ENCODE measurements at places on chromosomes 7 and 10.

GRCh38 chr10:103637011-103637410, 143.5 kb downstream of the NEURL1 start:
- DNase-seq, result no peak

- DNase-seq, result no peak
Measured at GRCh38 chr10:8183241-8183704, 128.8 kb downstream of the GATA3 start.

- no peak for DNase-seq
Measured at GRCh38 chr10:100848770-100849169, 64.0 kb upstream of the SLF2 start.

GRCh38 chr7:155865830-155866525, 53.7 kb upstream of the SHH start:
- DNase-seq, result no peak

- DNase-seq, result no peak
Measured at GRCh38 chr10:46031648-46032532, 1.5 kb upstream of the NCOA4 start.

GRCh38 chr7:158054611-158055010, 533.0 kb downstream of the PTPRN2 start:
- DNase-seq, result no peak

GRCh38 chr7:51316666-51317581, at the start of gene COBL:
COBL (minus strand) TSS chr7:51316809; CDS start chr7:51316633, 176 bp downstream.
- no peak for DNase-seq
